ENCODE measurements at places on chromosomes 16 and 17.
A peak's percentile ranks its signal among the peaks of the same experiment; 100 is the strongest.

DNA sequence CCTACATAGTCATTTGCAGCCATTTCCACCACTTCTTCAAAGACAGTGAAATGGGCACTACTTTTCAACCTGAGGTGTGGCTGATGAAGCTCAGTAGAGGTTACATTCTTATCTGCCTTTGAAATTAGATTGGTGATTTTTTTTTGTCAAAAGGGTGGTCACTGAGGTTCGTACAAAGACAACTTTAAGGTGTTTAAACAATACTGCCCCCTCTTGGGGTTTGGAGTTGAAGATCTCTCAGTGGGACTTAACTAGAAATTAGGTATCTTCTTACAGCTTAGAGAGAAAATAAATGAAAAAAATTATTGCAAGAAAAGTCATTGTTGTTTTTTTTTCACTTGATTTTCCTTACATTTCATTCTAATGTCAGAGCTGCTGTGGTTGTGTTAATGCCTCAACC is 713.2 kb downstream of the CDH11 start:
- DNase-seq = no peak

- no peak for DNase-seq
These were observed 6.1 kb upstream of the RPL13 start for GRCh38 chr16:89554343-89554742.

GRCh38 chr16:69564845-69565670 is 708 bp upstream of the NFAT5 start:
- DNase-seq = no peak

DNA sequence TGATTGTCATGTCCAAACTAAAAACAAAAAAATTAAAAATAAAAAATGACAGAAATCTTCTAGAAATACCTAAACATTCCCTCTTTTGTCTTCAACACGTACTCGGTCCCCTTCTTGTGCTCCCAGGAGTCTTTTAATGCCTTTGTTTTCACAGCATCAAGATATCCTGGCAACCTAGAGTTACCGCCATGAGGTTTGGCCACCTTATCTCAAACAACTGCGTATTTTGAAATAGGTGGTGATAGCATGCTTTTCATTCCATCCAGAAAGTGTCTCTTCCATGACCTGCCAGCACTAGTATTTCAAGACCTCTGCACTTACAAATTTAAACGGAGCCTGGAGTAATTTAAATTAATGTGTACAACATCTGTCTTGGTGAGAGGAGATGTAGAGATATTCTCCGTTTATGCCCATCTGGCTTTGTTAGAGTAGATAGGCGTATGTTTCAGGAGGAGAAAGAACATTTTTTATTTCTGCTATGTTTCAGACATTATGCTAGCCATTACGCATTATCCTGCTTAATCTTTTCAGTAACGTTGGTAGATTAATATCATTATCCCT is 42.0 kb downstream of the RBFOX1 start:
- DNase-seq = no peak

DNA sequence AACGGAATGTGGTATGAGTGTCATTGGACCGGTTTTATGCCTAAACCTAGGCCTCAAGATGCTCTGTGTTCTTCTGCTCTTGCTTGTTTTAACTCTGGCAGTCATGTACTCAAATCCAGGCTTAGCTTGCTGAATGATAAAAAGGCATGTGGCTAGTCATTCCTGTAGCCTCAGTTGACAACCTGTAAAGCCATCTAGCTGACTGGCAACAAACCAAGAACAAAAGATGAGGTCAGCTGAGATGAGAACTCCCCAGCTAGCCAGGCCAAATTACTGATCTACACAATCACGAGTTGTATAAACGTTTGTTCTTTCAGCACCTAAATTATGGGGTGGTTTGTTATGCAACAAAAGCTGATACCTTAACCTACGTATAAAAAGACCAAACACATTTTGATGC is 1406.0 kb upstream of the CDH8 start:
- no peak for DNase-seq

GRCh38 chr16:2043667-2044451 is 3.8 kb downstream of the NTHL1 start:
- no peak for DNase-seq

DNA sequence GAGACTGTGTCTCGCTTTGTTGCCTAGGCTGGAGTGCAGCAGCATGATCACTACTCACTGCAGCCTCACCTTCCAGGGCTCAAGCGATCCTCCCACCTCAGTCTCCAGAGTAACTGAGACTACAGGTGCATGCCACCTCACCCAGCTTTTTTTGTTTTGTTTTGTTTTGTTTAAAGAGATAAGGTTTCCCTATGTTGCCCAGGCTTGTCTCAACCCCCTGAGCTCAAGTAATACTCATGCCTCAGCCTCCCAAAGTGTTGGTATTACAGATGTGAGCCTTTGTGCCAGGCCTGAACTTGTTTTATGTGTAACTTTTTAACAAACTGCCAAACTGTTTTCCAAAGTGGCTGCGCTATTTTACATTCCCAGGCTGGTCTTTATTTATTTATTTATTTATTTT is 41.8 kb upstream of the NUDT7 start:
- no peak for DNase-seq

- peak; percentile 81 for DNase-seq
These were observed 10.3 kb upstream of the SAMD14 start for GRCh38 chr17:50139950-50140885.

DNA sequence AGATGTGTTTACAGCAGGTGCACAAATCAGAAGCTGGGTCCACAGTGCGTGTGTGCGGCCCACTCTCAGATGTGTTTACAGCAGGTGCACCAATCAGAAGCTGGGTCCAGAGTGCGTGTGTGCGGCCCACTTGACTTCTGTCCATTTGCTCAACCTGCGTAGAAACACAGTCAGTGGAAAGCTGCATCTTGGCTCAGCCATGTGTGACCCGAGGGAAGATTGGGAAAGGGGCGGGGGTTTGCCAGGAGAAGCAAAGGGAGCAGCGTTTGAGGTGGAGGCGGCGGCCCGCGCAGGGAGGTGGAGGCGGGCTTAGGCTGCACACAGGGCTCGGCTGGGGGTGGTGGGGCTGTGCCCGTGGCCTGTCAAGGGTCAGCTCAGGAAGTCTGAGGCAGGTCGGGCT is 4.3 kb downstream of the CTU2 start:
- no peak for DNase-seq

- DNase-seq = peak; percentile 68
These were observed 5.5 kb upstream of the SLC25A35 start for GRCh38 chr17:8300627-8301242.

DNA sequence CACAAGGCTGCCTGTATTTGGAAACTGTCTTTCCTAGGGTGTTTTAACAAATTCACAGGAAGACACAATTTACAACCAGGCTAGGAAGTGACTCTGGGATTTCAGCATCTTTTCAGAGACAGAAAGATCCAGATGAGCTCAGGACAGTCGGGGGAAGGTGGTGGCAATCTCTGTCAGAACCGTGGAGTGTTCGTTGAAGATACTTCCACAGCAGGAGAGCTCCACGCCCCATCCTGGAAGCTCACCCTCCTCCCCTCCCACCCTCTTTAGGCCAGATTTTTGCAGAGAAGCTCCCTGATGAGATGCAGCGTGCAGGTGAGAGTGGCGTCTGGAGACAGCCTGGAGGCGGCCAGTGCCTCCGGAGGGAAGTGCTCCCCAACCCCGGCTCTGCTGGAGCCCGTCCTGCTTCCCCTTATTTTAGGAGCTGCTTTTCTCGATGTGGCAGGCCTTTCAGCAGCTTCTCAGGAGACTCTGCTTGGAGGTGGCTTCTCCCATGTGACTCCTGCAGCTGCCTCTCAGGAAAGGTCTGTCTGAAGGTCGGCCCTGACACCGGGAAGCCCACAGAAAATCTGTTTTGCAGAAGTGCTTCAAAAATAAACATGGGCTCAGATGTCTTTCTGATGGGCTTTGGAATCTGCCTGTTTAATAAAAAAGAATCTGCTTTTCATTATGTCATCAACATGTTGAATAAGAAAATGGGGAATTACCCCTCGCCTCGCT is 186.4 kb upstream of the CHMP6 start:
- DNase-seq = no peak

DNA sequence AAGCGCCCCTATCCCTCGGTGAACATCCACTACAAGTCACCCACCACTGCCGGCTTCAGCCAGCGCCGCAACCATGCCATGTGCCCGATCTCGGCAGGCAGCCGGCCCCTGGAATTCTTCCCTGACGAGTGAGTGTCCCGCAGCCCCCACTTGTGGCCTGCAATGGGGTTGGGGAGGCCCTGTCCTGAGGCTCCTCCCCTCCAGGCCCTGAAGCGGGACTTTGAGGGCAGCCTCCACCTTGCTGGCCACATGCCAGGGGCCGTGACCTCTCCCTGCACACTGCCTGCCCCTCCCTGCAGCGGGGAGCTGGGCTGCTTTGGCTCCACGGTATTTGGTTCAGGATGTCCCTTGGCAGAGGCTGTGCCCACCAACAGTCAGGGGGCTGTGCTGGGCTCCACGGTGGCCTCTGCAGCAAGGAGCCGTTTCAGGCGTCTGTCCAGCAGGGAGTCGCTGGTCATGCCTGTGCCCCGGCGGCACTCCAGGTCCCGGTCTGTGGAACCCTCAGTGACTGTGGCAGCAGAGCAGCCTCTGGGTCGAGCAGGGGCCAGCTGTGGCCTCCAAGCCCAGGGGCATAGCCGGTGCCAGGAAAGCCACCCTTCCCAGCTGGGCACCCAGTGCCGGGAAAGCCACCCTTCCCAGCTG is 8.3 kb downstream of the NME3 start:
- DNase-seq = no peak

GRCh38 chr17:6000426-6000825 is 69.8 kb upstream of the WSCD1 start:
- DNase-seq = no peak

DNA sequence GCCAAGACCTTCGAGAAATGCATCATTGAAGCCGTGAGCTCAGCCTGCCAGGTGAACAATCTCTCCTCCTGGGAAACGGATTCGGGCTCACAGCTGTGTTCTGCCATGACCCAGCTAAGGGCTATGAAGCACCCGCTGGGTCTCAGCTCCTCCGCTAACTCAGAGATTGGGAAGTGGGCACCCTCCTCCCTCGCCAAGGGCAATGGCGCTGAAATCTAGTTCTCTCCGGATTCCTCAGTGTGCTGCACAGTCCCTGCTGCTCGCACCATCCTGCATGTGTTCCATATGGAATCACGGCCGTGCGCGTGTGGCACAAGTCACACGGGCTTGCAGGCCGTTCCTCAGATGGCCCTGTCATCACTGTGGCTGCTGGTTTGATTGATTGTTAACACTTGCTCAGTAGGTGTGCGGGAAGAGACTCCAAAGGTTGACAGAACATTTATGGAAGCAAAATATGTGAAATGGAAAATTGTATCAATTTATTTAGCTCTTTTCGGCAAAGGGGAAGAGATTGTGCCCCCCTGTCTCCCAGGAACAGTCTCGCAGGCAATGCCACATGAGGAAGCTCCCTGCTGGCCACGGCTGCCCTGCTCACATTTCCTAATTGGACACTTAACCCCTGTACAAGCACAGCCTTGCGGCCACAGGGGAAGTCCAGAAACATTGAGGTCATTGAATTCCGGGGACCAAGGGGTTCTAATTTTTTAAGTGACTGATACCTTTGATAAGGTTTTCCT is 58.8 kb downstream of the RNF213 start:
- DNase-seq = no peak

- no peak for DNase-seq
These were observed 13.7 kb downstream of the PIEZO1 start for GRCh38 chr16:88771294-88771772.

- peak; percentile 47 for DNase-seq
These were observed 7.6 kb downstream of the EPX start for GRCh38 chr17:58200024-58200633.

DNA sequence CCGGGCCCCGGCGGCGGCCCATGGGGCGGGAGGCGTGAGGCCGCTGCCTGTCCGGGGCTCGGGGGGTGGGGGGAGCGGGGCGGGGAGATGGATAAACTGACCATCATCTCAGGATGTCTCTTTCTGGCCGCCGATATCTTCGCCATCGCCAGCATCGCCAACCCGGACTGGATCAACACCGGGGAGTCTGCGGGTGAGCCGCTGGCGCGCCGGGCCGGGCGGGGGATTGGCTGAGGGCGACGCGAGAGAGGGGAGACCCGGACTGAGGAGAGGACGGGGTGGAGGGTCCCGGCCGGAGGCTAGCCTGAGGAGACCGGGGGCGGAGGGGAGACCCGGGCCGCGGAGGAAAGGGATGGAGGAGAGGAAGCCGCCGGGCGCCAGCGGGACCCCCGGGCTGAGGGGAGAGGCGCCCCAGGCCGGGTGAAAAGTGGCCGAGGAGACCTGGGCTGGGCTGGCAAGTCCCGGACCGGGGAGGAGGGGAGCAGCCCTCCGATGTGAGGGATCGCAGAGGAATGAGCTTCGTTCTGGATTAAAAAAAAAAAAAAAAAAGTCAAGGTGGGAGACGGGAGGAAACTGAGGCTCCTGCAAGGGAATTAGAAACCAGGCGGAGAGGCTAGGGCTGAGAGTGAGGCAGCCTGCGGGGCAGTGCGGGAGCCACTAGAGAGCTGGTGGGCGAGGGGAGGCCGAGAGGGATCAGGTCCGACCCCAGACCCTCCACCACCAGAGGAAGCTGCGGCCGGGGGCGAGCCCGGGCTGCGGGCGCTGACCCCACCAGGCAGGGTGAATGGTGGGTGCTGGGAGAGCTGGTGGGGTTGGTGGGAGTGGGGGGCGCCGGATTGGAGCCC is 526 bp downstream of the MOSMO start:
- DNase-seq = no peak

- DNase-seq = no peak
These were observed 319.4 kb downstream of the ZFHX3 start for GRCh38 chr16:72728516-72728915.

DNA sequence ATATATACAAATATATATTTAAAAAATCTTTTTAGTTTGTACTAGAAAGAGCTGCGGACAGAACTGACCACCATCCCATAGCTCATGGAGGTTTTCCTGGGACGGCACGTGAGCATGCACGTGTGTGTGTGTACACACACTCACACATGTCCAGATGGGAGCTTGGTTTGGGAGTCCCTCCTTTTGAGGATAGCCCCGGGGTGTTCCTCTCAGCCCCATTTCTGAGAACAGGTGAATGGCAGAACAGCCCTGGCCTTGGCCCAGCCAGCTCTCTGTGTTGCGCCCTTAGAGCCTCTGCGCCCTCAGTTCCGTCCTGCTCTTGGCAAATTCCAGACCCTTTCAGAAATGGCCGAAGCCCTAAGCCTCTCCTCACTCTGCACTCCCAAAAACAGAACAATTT is 70.1 kb downstream of the AMFR start:
- no peak for DNase-seq

DNA sequence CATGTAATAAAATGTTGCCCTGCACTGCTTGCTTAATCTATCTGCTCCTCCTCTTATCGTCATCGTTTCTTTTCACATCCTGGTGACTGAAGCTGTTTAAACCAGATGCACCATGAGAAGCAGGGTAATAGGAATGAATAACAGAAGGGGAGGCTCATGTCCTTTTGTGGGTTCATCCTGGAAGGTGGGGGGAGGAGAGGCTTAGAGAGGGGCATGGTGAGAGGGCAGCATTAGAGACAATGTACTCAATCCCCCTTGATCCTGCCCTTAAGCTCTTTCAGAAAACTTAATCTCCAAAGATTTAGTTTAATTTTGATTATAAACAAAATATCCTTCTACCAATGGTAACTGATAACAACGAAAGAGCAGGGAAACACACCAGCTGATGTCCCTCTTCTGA is 248.5 kb downstream of the CA10 start:
- no peak for DNase-seq

GRCh38 chr16:81488687-81489411 is 44.2 kb downstream of the CMIP start:
- DNase-seq = no peak
